Right ventricle myocardium superior (tissue), 1 donor: ENCODE measurements at places on chromosomes 16 and 17.

DNA sequence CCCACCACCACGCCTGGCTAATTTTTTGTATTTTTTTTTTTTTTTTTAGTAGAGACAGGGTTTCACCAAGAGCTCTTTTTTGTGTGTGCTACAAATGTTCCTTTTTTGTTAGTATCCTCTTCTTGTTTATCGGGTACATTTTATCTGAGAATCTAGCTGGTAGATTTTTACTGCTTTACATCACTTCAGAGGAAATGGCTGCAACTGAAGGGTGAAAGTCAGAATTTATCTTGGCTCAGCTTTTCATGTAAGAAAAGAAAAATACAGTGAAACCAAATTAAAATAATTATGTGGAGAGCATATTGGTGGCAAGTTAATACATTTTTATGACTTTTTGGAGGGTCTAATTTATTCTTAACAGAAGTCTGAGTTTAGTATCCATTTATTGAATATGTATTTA lies 26.0 kb downstream of the CBFB start:
- no peak for DNase-seq

GRCh38 chr16:25270577-25270976 lies 12.9 kb upstream of the ZKSCAN2 start:
- no peak for DNase-seq

GRCh38 chr17:77097631-77098180 lies 43.1 kb upstream of the SEC14L1 start:
- no peak for DNase-seq

DNA sequence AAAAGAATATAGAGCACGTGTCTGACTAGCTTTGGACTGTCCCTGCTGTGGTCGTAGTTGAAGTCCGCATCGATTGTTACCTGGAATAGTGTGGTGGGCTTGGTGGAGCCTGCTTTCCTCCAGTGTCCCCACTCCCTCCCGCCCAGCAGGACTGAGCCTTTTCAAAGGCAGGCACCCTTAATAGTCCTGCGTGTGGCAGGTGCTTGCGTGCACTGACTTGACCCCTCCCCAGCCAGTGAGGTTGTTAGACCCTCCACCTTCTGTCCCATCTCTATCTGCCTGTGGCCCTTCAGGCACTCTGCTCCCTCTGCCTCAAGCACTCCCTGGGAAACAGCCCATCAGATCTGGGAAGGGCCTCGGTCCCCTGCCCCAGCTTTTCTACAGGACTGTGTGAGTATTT lies 36.6 kb downstream of the TMEM11 start:
- no peak for DNase-seq

DNA sequence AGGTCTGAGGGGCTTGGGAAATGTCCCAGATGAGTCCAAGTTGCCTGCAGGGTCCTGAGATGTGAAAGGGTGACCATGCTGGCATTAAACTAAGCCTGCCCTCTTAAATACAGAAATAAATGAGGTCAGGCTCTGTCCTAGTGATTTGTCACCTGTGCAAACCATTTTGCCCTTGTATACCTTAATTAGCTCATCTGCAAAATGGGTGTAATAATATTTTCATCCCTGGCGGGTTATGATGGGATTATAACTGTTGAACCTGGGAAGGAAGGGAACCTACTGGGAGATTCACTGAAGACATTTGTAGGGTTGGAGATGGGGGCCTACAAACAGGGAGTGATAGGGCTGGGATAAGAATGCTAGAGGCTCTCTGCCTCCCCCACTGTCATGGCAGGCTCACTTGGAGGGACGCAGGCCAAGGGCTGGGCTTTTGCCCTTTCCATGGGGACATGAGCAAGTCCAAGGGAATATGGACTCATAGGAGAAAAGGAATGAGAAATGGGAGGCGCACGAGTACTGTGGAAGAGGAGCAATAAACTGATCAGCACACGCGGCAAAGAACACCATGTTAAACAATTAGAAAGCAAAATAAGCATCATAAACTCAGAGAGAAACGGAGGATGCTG lies 4.4 kb downstream of the NKD1 start:
- no peak for DNase-seq

- DNase-seq: no peak
Observed at GRCh38 chr17:42118545-42118944, 2.6 kb downstream of the KAT2A start.

- peak; percentile 72 for DNase-seq
Observed at GRCh38 chr16:27511657-27512448, 37.9 kb downstream of the GTF3C1 start.

- DNase-seq: no peak
Observed at GRCh38 chr17:63369233-63369632, 76.9 kb downstream of the CYB561 start.

DNA sequence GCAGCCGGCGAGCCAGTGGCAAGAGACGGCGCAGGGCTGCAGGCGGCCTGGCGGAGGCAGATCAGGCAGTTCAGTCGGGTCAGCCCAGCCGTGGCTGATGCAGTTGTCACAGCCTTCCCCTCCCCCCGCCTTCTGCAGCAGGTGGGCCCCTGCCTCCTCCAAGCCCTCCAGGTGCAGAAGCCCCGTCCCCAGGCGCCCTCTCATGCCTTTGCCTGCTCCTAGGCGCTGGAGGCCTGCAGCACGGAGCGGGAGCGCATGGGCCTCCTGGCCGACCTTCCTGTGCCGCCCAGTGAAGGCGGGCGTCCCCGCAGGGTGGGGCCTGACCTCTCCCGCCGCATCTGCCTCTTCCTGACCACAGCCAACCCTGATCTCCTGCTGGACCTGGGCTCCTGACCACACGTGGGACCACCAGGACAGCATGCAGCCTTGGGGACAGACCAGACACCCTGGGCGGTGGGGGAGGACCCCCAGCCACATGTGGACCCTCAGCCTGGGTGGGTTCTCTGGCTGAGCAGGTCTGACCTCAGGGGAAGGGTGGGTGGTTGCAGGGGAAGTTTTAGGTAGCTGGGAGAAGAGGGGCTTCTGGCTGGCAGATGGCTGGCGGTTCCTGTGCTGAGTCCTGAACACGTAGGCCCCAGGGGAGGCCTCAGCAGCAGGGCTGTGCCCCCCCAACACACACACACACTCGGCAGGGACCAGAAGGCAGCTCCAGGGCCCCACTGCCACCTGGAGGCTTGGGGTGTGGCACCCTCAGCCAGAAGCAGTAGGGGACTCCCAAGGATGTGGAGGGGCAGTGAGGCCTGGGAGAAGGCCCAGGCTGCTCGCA lies 3.1 kb upstream of the MRPS34 start:
- no peak for DNase-seq

GRCh38 chr16:986925-987582 lies 5.5 kb downstream of the SOX8 start:
- no peak for DNase-seq

DNA sequence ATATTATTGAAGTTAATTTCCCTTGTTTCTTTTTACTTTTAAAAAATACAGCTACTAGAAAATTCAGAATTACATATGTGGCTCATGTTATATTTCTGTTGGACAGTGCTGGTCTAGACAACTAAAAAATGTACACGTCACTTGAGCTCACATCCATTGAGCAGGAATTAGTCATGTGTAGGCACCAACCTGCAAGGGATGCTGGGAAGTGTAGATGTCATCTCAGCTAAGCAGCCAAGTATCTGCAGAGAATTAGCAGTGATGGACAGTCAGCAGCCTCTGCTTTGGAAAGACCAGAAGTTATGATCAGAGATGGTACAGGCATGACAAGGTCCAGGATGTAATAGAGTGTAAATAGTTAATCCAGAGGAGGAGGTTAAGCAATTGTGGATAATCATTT lies 87.1 kb upstream of the HS3ST2 start:
- no peak for DNase-seq

DNA sequence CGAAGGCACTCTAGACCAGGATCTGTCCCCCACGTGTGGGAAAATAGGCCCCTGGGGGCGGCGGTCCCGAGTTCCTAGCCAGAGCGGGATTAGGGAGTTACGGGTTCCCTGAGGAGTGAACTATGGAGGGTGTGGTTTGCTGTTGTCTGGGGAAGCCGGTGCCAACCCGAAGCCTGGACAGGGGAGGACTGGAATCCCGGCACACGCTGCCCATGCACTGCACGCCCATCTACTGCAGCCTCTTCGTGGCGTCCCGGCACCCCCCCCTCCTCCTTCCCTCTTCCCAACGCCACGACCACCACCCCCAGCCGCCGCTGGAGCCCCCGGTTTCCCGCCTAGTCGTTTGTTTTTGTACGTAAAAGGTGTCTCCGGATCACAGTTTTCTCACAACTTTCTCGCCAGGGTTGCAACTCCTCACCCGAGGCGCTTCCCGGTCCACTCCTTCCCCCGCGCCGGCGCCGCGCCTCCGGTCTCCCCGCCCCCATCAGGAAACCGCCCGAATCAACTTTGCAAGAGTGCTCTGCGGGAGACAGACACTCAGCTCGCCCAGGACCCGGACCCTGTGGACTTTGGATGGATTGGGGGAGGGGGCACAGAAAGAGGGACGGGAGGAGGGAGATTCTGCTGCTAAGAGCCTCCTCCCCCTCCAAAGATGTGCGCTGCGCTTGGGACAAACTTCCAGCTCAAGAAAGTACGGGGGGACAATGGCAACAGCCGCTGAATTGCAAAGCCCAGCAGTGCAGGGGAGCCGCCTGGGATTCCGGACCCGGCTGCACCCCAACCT lies 1.4 kb upstream of the LHX1 start:
- no peak for DNase-seq

DNA sequence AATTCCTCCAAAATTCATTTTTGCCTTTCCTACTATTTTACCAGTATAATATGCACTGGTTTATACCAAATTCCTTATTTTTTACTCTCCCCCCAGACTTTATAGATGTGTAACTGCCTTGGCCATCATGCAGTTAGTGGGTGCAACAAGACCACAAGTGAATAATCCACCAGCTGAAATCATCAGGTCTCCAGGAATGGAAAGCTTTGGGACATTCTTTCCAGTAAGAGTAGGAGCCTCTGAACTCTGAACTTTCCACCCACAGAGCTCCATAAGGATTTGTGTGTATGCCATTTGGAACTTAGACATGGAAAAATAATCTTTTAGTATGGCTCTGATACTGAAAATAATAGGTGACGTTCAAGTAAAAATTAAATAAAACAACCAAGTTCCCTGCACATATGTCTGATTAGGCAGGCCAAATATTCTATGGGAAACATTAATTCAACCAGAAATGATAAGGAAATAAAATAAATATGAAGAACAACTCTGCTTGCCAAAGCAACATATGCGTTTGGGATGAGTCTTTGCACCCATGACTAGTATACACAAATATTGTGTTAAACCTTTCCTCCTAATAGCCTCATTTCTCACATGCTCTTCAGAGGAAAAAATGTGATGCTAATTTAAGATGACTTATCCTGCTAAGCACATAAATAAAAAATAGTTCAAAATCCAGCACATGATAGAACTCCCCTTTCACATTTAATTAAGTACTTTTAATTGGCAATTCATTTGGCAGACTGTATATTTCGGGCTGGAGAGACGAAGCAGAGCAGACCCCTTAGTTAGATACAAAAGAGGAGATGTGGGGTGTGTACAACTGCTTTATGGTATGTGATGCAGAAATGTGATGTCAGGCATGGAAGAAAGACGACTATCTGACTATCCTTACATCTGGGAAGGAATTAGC lies 11.6 kb upstream of the LYRM9 start:
- no peak for DNase-seq

DNA sequence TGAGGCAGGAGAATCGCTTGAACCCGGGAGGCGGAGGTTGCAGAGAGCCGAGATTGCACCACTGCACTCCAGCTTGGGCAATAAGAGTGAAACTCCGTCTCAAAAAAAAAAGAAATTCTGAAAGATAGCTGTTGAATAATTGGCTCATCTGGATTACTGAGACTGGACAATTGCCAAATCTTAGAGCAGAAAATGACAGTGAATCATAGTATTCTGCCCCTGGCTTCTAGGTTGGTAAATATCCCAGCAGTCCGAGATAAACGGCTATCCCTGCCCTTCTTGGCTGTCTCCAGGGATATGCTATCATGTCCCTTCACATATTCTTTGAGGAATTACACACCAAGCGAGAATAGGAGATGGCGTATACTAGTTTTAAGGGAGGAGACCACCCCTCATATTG lies 35.5 kb upstream of the METTL16 start:
- no peak for DNase-seq

DNA sequence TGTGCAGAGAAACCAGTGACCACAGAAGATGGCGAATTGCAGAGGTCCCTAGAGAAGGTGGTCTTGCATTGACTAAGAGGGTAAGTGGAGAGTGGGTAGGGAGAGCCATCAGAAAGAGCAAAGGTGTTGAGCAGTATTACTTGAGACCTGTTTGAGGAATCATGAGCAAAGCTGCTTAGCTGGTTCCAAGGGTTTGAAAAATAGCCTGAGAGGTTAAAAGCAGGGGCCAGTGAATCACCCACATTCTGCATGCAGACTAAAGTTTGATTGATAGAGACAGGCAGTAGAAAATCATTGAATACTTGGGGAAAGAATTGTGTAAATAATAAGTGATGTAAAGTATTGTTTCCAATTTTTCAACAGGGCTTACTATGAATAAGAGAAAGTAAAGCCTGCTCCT lies 34.0 kb upstream of the KCNJ16 start:
- DNase-seq: no peak

DNA sequence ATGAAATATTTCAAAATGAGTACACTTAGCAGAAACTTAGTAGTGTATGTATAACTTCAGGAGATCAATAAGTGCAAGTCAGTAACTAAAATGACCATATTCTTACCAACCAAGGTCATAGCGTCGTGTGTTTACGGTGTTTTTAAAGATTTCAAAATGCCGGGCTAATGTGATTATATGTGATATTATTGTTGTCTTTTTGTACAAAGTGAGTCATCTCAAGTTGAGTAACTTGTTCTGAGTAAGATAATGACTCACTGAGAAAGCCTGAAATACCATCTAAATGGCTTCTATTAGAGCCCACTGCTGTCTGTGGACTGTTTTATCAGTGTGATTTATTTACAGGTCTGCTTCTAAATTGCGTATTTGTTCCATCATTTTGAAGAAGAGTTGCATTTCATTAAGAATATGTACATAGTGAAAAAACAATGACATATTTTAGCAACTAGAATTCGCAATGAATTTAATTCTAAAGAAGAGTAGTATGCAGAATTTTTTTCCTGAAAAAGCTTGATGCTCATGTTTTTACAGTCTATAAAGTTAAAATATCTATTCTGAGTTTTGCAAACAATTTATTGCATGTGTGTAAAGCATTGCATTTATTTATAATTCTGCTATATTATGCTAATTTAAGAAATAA lies 12.7 kb downstream of the KRT12 start:
- DNase-seq: no peak

- DNase-seq: no peak
Observed at GRCh38 chr16:454397-454940, 29.0 kb downstream of the RAB11FIP3 start.

DNA sequence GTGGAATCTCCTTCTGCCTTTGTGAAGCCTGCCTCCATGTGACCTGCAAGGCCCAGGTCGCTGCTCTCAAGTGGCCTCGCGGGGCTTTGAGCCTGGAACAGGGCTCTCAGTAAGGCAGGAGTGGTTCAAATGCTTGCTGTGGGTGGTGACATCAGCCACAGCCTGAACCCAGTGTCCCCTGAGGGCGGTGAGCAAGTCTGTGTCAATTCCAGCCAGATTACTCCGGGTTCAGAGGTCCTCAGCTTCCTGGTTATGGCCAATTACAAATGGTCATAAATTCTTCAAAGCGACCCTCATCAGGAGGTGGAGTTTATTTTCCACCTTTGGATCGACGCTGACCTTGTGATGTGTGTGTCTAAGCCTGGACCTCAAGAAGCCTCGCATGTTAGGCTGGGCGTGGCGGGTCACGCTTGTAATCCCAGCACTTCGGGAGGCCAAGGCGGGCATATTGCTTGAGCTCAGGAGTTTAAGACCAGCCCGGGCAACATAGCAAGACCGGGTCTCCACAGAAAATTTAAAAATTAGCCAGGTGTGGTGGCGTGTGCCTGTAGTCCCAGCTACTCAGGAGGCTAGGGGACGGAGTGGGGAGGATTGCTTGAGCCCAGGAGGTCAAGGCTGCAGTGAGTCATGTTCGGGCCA lies 17.3 kb downstream of the LGALS3BP start:
- no peak for DNase-seq

- DNase-seq: peak; percentile 65
Observed at GRCh38 chr17:82611140-82612058, 36.8 kb downstream of the WDR45B start.
